ENCODE measurements at places on chromosomes 3 and 15. TPM values are rescaled to one million over a fixed set of nuclear protein-coding genes. Genes with fewer than 3 reads are reported as not detected.

GRCh38 chr3:11691767-11692531 is 48.2 kb upstream of the VGLL4 start:
- DNase-seq, result no peak

DNA sequence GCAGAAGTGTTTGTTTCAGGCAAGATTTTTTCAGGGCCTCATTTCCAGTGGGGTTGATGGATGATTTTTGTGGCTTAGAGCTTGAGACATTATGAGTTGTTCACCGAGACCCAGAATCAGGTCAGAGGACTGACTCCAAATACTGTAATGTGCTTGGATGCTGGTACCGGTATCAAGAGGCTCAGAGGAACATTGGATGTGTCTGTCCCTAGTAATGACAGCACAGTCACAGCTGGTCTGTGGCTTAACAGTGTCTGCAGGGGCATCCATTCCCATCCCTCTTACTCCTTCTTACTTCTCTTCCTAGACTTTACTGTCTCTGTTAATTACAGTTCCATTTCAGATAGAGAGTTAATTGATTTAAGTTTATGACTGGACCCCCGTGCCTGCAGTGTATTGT is 107.8 kb downstream of the PTPRG start:
- DNase-seq, result no peak

DNA sequence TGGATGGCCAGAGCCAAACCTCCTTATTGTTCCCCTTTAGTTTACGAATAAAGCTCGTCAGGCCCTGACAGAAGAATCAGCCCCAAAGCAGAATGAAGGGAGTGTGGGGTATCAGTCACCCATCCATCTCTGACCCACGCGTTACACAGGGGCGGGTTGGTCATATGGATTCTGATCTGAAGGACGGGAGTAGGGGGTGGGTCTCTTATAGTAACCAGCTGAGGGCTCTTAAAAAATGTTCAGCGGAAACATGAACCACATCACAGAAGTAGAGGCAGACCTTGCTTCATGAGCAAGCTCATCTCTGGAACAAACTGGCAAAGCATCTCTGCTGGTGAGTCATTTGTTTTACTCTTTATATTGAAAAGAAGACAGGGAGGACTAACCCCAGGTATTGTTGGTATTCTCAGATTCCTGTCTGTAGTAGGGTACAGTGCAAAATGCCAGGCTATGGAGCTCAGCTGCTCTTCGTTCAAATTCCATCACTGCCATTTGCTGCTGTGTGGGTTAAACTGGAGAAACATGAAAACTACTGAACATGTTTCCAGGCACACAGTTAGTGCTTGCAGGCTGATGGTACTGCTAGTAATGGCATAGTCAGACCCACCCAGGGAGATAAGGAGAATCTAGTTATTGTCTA is at the start of gene CXCR6:
CXCR6 (plus strand) TSS at position 258 of the 640 bp plus-strand sequence. CDS start 3,018 bp downstream, outside the sequence.
- DNase-seq, result no peak

DNA sequence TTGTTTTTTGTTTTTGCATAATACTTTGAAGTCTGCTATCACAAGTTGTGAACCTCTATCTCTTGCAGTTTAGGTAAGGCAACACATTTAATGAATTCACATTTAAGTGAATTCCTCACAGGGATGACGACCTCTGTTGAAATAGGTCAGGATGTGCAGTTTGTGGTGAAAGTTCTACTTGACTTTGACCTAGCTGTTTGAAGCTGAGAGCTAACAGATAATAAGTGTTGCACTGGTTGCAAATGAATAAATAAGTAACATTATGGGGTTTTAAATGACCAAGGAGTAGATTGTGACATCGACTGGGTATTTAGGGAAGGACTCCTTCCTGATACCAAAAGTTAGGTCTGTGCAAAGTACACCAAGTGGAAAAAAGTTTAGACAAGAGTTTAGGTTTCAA is 23.9 kb downstream of the NIT2 start:
- DNase-seq, result no peak

DNA sequence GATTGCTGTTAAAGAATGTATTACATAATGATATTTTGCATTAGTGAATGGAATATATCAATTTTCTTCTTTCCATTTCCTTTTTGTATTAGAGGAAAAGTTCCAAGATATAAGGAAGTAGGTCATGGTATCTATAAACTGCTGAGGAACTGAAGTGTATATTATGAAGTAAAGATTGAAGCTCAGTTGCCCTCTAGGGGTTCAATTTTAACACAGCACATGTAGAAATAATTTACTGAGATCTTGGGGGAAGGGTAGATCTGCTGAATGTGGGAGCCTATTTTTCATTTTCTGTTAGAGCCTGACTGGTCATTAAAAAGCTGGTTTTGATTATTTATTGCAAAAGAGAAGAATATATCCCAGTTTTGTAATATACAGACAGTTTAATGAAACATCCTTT is 45.2 kb downstream of the CMC1 start:
- no peak for DNase-seq

DNA sequence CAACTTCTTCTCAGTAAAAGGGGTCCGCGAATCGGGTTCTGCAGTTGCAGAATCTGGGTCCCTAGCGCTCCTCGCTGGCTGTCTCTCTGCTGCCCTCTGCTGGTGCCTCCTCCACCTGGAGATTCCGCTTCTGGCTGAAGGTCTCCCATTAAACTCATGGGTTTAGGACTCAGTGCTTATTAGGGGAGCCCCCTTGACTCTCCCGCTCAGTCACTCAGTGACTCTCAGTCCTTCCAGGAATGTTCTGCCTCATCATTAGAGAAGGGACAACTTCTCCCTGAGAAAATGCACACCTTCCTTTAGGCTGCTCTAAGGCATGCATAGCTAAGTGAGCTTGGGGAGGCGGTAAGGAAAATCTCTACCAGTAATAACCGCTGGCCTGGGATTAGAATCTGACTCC is 7.1 kb downstream of the CPN2 start:
- no peak for DNase-seq

DNA sequence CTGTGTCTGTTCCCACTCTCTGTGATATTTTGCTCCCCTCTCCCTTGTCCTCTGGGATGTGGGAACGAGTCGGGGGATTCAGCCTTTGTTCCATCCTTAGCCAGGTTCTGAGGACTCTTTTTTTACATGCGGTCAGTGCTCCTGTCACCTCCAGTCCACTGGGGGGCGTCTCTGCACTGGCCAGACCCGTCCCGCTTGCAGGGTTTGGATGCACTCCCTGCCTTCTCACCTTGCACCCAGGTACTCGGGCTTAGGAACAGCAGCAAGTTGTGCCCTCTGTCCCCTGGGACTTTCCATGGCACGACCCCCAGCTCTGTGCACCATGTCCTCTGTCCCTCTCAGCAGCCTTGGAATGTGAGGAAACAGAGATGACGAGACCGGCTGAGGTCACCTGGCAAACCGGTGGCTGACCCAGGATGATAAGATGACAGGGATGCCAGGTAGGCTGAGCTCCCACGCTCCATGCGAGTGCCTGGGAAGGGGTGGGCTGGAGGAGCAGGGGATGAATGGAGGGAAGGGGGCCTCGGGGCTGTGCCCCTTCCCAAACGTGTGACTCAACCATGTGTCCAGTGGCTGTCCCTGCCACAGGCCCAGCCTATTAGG is 27.3 kb upstream of the FGD5 start:
- no peak for DNase-seq

DNA sequence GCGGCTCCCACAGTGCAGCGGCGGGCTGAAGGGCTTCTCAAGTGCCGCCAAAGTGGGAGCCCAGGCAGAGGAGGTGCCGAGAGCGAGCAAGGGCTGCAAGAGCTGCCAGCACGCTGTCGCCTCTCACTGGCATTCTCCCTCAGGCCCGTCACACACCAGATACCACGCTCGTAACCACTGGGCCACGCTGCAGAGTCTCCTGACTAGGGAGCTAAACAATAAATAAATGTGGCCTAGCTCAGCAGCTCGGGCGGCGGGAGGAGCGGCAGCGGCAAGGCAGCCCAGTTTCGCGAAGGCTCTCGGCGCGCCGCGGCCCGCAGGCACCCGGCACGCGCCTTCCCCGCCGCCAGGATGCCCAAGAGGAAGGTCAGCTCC is 55.9 kb upstream of the FAM174B start:
- DNase-seq, result no peak

Gene CFAP91
- polyA plus RNA-seq, result 33.5 TPM

Gene FBLN2
- 25.6 TPM for polyA plus RNA-seq

Gene MESP2
- polyA plus RNA-seq, result 0.37 TPM

Gene STAC
- 4.0 TPM for polyA plus RNA-seq

All from left renal pelvis (tissue), 4 donors.